ENCODE measurements at places on chromosomes 1 and 21.

GRCh38 chr1:205260948-205261732 is 33.4 kb downstream of the TMCC2 start:
- peak; percentile 71 for DNase-seq

DNA sequence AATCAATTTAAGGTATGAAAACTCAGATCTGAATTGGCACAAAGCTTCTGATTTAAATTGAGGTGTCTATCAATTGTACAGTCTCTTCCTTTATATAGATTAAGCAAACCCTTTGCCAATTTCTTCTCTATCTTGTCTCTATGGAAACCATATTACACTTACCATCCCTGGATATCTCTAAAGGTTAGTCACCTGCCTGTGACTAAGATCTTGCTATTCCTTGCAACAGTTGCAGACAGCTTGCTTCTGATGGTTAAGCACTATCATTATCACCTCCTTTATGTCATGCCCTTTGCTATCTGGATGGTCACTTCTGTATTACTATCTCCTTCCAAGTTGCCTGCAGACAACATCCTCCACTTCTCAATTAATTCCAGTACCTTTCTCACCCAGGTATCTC is 998.6 kb upstream of the B3GALT2 start:
- no peak for DNase-seq

DNA sequence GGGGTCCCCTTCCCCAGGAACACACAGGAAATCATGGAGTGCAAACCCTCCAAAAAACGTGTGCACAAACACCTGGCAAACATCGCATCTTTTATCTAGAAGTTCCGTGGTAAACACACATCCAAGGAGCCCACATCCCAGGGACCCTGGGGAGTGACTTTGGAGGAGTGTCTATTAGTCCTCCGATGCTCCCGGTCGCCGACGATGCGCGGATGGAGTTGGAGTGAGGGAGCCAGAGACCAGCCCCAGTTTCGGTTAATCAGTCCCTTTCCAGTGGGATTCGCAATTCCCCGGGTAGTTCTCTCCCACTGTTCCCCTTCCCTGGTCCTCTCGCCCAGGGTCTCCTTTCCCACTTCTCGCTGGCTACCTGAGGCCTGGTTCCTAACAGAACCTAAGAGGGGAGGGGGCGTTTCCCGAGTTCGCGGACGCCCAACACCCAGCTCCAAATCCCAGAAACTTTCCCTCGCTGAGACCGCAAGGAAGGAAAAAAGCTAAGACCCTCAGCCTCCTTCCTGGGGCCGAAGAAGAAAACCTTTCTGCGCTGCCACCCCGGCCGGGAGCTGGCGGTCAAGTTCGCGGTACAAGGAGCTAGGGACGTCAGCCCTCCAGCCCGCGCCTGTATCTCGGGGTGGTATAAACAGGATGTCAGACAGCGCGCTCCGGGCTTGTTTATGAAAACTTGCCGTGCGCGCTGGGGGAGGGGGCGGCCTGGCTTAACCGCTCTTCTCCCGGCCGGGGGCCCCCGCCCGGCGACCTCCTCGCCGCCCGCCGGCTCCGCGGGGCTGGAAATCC is 787 bp downstream of the JAK1 start:
- peak; percentile 58 for DNase-seq

- DNase-seq, result no peak
Observed at GRCh38 chr1:37862330-37862729, 2.9 kb upstream of the MTF1 start.

DNA sequence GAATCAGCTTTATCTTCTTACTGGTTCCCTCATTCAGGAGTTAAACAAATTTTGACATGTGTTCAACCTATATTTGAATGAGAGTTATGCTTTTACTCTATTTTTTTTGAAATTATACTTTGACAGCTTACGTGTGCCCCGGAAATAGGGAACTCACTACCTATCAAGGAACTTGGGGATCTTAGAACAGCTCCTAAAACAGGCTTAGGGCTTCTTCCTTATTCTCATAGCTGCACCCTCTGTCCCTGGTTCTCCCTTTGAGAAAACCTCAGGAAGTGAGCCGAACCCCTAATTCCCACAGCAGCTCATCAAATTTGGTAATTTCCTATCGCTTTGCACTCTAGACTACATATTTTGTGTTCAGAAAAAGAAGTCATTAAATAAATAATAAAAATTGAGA is 81.2 kb upstream of the RUNX3 start:
- DNase-seq, result no peak

DNA sequence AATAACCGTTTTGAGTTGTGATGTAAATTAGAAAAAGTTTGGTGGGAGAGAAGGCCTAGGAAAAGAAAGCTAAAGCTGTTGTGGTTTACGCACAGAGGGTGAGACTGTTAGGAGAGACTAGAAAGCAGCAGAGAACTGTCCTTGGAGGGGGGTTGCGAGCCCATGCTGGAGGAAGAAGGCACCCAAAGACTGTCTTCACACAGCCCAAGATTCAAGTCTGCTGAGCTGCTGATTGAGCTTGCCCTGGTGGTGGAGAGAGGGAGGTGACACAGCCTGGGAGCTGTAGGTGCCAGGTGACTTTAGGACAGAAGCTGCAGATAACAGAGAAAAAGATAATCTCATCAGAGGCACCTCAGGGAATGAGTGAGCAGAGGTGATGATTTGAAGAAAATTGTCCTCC is 18.3 kb upstream of the TLR5 start:
- DNase-seq, result no peak

DNA sequence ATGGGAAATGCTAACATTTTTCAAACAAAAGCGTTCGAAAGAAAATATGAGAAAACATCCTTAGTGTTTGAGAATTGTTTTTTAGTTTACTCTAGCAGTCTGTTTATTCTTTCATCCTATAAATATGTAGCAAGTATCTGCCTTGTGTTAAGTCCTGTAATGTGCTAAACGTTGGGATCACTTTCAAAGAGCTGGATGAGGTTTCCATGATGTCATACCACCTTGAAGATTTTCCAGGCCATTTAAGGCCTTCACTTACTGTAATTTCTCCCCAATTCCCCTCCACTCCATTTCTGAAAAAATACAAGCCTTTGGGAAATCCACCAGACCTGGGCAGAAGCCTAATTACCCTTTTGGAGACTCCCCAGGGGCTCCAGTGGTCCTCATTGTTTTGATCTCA is 24.2 kb upstream of the CTBS start:
- DNase-seq, result peak; percentile 47

GRCh38 chr1:44283524-44284173 is 70.4 kb downstream of the DMAP1 start:
- DNase-seq, result no peak

DNA sequence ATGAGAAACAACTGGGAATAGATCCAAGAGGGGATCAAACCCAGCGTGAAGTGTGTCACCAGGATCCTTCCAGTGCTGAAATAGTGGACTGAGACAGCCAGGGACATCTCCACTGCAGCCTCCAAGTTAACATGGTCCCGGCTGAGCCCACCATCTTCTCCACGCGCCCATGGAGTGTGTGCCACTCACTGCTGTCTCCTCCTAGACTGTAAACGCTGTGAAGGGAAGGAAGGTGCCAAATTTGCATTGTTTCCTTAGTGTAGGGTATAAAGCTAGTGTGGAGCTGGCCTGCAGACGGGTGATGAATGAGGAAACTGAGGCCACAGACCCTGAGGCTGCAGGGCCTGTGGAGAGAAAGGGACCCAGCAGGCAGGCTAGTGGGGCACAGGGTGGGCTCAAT is 183.6 kb downstream of the FOXD2 start:
- DNase-seq, result no peak

GRCh38 chr1:48018799-48019198 is 21.6 kb upstream of the TRABD2B start:
- no peak for DNase-seq

- no peak for DNase-seq
Observed at GRCh38 chr1:32863881-32864245, 6.8 kb downstream of the FNDC5 start.

GRCh38 chr21:26473471-26473870 is 99.6 kb downstream of the CYYR1 start:
- no peak for DNase-seq

DNA sequence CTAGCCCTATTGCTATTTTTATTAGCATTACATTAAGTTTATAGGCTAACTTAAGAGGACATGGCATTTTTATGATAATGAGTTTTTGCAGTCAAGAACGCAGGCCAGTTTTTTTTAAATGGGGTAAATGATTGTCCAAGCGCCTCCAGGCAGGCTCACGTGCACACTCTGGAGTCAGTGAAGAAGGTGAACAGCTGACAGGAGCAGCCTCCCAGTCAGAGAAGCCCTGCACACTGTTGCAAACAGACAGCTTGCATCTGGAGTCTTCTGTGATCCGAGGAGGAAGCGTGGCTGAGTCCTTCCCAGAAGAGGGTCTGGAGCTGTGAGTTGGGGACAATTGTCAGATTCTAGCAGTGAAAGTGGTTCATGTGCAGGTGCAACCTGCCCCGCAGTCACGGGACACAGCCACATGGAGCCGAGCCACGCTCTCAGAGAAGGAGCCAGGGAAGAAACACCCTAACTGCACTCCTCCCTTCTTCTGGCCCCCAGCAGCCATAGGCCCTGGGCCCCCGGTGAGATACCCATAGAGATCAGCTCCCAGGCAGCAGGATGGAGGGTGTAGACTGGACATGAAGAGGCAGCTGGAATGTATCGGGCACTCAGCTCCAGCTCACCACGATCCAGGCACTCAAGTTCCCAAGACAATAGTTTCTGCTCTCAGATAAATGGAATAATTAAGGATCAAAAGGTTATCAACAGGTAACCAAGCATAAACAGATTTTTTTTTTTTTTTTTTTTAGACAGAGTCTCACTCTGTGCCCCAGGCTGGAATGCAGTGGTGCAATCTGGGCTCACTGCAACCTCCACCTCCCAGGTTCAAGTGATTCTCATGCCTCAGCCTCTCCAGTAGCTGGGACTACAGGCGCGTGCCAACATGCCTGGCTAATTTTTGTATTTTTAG is 26.4 kb downstream of the CAPN2 start:
- no peak for DNase-seq

DNA sequence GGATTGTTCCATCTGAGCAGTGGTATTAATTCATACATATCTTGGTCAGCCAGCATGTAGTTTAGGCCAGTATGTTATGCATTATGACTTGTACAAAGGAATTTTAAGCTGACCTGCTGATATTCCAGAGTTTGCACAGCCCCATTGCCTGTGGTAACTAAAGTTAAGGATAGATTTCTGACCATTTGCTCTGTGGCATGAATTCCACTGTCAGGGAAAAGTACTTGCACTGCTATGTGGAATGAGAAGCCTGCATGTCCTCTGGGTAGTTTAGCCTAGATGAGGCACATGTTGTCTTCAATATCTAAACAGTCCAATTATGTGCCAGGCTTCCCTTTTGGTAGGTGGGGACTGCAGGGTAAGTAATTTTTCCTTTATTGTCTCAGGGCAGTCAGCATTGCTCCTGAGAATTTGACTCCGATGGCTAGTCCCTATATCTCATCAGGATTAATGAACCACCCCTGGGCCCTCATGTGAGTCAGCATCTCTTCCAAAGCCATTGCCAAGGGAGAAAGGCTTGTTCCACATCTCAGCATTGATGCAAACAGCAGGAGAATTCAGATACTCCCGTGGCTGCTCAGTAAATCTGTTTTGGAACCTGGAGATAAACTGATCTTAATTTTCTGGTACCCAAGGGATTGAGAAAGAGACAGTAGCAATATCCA is 30.2 kb downstream of the NEK7 start:
- no peak for DNase-seq

- no peak for DNase-seq
Observed at GRCh38 chr1:11749996-11750395, 12.0 kb upstream of the C1orf167 start.

DNA sequence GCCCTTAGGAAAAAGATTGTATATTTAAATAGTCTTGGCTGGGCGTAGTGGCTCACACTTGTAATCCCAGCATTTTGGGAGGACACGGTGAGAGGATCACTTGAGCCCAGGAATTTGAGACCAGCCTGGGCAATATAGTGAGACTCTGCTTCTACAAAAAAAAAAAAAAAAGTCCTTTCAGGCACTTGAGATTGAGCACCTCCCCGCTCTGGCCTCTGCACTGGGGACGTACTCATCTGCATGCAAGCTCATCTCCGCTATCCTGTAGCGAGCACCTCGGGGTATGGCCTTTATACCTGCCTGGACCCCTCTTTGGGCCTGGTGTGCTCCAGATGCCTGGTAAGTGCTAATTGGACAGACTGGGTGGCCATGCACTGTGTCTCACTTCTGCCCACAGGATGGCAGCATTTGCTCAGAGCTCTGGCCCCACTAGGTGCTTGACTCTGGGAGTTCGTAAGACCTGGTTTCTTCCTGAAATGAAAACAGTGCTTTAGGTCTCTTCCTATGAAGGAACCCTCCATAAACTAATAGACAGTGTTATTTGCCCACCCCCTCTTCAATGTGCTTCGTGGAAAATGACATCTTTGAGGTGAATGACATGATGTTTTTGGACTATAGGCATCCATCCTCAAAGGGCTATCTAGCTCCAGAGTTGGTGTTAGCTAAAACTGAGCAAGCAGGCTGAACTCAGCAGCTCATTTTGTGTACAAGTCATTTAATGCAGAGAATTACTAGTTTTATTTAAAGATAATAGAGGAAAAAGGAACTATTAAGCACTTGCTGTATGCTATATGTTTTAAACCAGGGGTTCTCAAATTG is 61.7 kb upstream of the ADAR start:
- DNase-seq, result peak; percentile 56

DNA sequence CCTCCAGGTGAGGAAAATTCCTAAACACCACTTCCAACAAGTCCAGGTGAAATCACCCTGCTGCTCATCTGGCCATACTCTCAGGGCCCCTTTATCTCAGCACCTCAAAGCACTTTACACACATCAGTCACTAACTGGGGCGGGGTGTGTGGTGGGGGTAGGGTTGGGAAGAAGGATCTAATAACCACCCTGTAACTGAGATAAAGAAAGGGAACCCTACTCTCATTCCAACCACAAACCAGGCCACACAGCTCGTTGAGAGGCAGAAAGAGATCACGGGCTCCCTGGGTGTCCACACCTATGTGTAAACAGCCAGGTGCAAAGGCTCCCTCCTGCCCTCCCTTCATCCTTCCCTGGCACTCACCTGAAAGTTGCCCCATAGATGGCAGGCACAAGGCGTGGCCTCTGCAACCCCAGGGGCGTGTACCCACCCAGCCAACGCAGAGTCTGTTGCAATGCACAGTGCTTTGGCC is 20.4 kb downstream of the GPR161 start:
- DNase-seq, result no peak

DNA sequence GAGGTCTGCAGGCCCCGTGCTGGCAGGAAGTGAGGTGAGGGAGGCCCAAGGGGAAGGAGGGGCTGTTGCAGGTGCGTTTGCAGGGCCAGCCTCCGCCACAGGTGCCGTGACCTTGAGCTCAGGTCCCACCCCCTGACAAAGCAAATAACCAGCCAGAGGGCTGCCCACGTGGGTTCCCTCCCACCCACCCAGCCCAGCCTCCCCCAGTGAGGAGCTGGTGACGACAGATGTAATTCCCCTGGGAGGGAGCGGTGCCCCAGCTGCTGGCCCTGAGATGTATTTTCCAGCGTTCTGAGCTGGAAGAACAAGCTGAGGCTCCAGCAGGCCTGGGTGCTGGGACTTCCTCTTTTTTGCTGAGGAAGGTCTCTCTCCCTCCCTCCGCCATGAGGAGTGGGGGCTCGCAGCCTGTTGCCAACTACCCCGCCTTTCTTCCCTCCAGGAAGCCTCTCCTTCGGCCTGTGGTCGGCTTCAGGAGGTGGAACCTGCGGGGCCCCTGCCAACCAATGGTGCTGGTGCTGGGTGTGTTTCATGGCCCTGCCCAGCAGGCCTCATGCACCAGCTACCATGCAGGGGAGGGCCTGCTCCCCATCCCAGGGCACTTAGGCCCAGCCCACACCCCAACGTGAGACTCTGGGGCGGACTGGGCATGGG is 153.2 kb downstream of the PRDM16 start:
- no peak for DNase-seq

GRCh38 chr1:52659356-52659755 is 26.4 kb downstream of the SHISAL2A start:
- DNase-seq, result no peak

Measured in fibroblast of skin of right biceps (primary cell).